ENCODE measurements at places on chromosomes 2 and 18.

DNA sequence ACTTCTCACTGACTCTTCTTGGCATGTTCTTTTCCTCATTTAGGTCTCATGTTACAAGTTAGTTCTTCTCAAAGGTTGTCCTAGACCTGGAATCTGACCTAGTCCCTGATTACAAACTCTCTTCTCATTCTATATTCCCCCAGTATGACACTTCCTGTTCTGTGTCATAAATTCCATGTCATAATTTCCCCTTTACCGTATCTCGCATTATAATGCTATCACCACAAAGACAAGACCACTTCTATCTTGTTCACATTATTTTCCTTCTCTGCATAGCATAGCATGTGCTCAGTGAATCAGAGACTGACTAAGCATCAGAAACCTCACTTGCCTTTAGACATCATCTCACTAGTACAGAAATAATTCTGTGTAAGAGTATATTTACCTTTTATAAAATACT is 63.6 kb upstream of the CAVIN2 start:
- DNase-seq, result no peak

DNA sequence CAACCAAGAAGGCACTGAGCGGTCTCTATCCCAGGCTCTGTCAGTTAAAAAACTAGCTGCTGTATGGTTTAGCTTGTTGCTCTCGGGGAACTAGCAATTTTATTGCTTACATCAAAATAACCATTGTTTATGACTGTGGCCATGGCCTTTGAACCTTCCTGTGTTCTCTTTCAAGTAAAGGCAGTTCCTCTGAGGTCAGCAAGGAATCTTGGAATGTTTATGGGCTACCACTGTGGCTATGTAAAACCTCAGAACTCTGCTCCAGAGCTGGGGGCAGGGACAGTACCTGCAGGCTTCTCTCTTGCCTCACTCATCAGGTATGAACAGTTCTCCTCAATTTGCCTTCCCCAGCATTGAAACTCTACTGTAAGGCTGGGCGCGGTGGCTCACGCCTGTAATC is 416.0 kb upstream of the NETO1 start:
- DNase-seq, result no peak

GRCh38 chr2:156065912-156066311 is 266.6 kb downstream of the NR4A2 start:
- DNase-seq, result no peak

GRCh38 chr2:190065839-190066238 is 3.3 kb upstream of the MSTN start:
- DNase-seq, result no peak

Measured in activated T-cell treated with anti-CD3 and anti-CD28 coated beads, Interleukin-2, amount 50 U/mL, for 4 hours (primary cell).